ENCODE measurements at places on chromosomes 13 and 19.

DNA sequence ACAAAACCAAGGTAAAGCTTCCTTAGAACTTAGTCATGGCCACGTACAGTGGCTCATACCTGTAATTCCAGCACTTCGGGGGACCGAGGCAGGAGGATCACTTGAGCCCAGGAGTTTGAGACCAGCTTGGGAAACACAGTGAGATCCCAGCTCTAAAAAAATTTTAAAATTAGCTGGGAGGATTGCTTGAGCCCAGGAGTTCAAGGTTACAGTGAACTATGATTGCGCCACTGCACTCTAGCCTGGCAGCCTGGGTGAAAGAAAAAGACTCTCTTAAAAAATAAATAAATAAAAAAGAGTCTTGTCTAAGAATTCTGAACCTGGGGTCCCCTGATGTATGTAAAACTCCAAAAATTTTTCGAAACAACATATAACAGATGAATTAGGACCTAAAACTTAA, 34.9 kb downstream of the N4BP2L2 start:
- H3K27ac ChIP-seq: no peak overlapping the region
- peaks cover 5% of the 10 kb centered on the region for H3K36me3 ChIP-seq
- DNase-seq: no peak
- no peaks in the 10 kb centered on the region for H3K4me1 ChIP-seq

GRCh38 chr13:89980896-89981295, 1366.6 kb upstream of the MIR17HG start:
- no peak overlapping the region for H3K4me3 ChIP-seq
- H3K27ac ChIP-seq: no peak overlapping the region
- H3K4me1 ChIP-seq: no peaks in the 10 kb centered on the region
- H3K27me3 ChIP-seq: no peaks in the 10 kb centered on the region
- no peak for DNase-seq

DNA sequence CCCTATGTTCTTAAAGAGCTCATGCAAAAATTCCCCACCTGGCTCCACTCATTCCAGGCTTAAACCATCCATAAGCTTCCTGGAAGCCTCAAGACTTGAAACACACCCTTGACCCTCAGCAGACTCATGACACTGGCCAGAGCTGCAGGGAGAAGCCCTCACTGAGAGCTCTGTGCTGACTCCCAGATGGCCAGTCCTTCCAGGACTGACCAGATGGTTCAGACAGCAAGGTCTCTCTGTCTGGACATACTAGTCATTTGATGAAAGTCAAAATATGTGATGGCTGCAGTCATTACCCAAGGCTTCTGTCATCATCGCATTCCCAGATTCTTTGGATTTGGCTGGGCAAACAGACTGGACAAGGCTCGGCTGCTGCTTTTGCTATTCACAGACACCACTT, 397.4 kb downstream of the FOXO1 start:
- no peaks in the 10 kb centered on the region for H3K36me3 ChIP-seq
- H3K27me3 ChIP-seq: no peaks in the 10 kb centered on the region
- H3K4me1 ChIP-seq: peaks cover 14% of the 10 kb centered on the region
- no peak overlapping the region for H3K27ac ChIP-seq
- DNase-seq: no peak
- H3K4me3 ChIP-seq: no peak overlapping the region

DNA sequence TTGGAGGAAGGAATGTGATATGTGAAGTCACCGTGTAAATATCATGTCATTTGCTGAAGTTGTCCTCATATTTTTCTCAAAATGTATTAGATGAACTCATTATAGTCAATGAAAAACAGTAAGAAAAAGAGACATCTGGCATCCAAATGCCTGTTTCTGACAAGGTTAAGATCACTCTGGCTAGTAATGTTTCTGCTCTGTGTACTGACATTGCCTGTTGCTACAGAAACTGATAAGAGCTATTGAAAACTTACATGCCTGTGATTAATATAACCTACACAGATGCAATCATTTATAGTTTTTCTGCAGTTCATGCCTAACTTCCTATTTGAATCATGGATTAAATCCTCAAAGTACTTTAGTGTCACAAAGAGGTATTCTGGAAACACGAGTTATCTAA, 249.8 kb downstream of the NBEA start:
- no peaks in the 10 kb centered on the region for H3K27me3 ChIP-seq
- no peaks in the 10 kb centered on the region for H3K4me1 ChIP-seq
- no peak for DNase-seq
- H3K4me3 ChIP-seq: no peak overlapping the region
